Lower lobe of right lung (tissue), 2 donors: ENCODE measurements at places on chromosomes 5 and 9. TPM values are rescaled to one million over a fixed set of nuclear protein-coding genes. Genes with fewer than 3 reads are reported as not detected.

DNA sequence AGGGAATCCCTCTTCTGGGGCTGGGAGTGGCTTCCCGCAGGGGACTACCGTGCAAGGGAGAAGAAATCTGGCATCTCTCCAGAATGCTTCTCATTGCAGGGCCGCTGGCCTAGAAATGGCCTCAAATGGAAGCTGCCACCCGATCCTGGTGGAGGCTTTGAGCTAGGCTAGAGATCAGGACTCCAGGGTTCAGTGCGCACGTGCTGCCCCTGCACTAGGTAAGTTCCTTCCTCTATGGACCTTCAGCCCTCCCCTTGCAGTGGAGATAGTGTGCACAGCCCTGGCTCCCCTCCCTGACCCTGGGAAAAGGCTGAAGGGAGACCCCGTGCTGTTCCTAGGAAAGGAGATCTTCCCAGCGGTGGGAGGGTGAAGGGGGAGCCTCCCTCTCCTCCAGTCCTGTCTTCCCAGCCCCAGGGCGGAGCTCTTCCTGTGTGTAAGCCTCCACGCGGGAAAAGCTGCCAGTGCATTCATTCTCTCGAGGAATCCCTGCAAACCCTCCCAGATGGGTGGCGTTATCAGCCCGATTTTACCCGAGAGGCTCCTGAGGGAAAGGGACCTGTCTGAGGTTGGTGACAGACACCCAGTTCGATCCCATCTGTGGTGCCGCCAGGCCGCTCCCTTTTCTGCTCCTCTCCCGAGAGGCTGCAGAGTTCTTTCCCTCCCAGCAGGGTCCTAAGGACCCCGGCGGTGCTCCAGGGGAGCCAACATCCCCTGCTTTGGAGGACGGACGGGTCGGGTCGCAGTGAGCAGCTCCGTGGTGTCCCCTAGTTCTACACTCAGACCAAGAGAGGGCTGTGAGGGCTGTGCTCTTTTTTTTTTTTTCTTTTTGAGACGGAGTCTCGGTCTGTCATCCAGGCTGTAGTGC is 1.4 kb upstream of the CERCAM start:
- H3K27me3 ChIP-seq, result peaks cover 44% of the 10 kb centered on the region
- no peaks in the 10 kb centered on the region for H3K36me3 ChIP-seq

- no peaks in the 10 kb centered on the region for H3K27me3 ChIP-seq
- H3K27ac ChIP-seq, result no peak overlapping the region
- no peaks in the 10 kb centered on the region for H3K36me3 ChIP-seq
- H3K4me1 ChIP-seq, result no peaks in the 10 kb centered on the region
- DNase-seq, result no peak
Measured at GRCh38 chr5:17679597-17680203, 45.4 kb downstream of the TAF11L14 start.

DNA sequence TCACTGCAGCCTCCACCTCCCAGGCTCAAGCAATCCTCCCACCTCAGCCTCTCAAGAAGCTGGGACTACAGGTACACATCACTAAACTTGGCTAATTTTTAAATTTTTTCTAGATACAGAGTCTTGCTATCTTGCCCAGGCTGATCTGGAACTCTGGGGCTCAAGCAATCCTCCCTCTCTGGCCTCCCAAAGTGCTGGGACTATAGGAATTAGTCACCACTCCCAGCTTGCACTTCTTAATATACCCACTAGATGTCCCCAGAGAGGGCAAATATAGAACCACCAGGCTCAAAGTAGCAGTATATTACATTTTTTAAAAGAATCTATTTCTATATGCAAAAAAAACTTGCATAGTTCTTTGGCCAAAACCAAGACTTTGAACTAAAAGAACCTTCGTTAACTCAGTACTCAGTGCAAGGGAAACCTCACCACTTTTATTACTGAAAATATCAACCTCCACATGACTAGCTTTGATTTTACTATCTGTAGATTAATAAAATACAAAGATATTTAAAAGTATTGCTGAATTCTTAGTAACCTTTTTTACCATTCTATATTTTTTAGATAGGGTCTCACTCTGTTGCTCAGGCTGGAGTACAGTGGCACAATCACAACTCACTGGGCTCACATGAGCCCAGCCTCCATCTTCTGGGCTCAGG is 25.8 kb upstream of the HSD17B3 start:
- no peaks in the 10 kb centered on the region for H3K4me1 ChIP-seq
- H3K36me3 ChIP-seq, result peaks cover 36% of the 10 kb centered on the region
- H3K4me3 ChIP-seq, result no peak overlapping the region
- no peak overlapping the region for H3K27ac ChIP-seq
- DNase-seq, result no peak
- no peaks in the 10 kb centered on the region for H3K27me3 ChIP-seq

DNA sequence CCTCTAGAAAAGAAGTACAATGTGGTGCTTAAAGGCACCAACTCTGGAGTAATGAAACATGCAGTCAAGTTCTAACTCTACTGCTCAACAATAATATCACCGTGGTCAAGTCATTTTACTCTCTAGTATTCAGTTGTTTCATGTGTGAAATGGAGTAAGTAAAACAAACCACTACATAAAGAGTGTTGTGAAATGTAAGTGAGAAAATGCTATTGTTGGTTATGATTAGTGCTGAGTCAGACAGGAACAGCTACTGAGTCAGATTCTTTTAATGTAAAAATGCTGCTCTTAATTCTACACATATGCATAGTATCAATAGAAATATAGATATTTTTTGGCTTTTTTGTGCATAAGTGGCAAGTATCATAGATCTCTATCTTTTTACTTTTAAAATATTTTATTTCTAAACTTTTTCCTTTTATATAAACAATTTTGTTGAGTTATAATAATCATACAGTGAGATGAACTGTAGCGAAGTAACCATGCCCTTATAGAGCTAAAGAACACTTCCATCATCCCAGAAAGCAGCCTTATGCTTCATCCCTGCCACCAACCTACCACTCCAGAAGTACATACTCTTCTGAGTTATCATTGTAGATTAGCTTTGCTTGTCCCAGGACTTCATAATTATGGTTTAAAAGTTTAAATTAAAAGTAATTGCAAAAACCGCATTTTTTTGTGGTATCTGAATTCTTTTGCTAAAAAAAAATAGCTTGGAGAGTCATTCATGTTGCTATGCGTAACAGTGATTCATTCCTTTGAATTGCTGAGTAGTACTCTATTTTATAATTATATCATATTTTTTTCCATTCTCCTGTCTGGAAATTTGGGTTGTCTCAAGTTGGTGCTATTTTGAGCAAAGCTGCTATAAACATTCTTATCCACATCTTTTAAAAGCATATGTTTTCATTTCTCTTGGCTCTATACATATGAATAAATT is 548.2 kb upstream of the CLINT1 start:
- no peak overlapping the region for H3K4me3 ChIP-seq
- H3K36me3 ChIP-seq, result no peaks in the 10 kb centered on the region
- no peak for DNase-seq
- H3K27me3 ChIP-seq, result no peaks in the 10 kb centered on the region

The SH2D3C gene
- total RNA-seq, result 59.4 TPM

The DOLPP1 gene
- 9.5 TPM for total RNA-seq

The MRPS2 gene
- total RNA-seq, result 21.9 TPM

- H3K4me1 ChIP-seq, result no peaks in the 10 kb centered on the region
- no peaks in the 10 kb centered on the region for H3K36me3 ChIP-seq
- DNase-seq, result no peak
- H3K4me3 ChIP-seq, result no peak overlapping the region
Measured at GRCh38 chr5:9787861-9788600, 157.9 kb upstream of the TAS2R1 start.

DNA sequence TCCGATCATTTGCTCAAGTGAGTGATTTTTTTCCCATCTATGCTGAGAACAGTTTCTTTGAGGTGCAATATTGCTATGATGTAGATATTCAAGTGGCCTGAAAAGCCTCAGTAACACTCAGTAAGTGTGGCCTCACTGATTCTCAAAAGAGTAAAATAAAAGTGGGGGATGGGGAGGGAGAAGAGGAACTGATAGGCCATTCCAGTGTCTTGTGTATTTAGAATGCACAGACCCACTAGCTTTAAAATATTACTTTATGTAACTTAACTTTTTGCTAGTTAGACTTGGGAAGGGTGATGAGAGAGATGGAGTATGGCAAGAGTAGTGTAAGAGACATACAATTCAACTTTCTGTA is 79.5 kb upstream of the ZNF608 start:
- no peak for DNase-seq
- no peaks in the 10 kb centered on the region for H3K36me3 ChIP-seq
- peaks cover 9% of the 10 kb centered on the region for H3K4me1 ChIP-seq
- no peak overlapping the region for H3K4me3 ChIP-seq
- no peaks in the 10 kb centered on the region for H3K27me3 ChIP-seq

The PCAT7 gene
- 0.30 TPM for total RNA-seq

DNA sequence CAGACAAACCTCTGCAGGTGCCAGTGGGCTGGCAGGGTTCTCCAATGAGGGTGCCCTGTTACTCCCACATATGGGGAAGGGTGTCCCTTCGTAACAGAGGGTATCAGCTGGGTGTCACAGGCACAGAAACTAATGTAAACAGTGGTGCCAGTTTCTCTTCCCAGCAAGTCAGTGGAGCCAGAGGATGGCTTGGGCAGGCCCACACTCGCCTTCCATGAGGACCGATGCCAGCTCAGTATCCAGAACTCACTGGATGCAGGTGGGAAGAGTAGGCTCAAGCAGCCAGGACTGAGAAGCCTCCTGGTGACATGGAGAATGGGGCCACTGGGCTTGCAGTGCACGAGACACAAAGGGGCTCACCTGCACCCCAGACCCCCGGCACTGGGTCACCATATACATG is 30.4 kb downstream of the FSTL4 start:
- no peak overlapping the region for H3K4me3 ChIP-seq
- DNase-seq, result no peak
- H3K4me1 ChIP-seq, result no peaks in the 10 kb centered on the region
- H3K27me3 ChIP-seq, result no peaks in the 10 kb centered on the region
- H3K27ac ChIP-seq, result no peak overlapping the region

The SNCB gene
- not detected for total RNA-seq

The CCT5 gene
- 116 TPM for total RNA-seq

The IFNA21 gene
- not detected for total RNA-seq

DNA sequence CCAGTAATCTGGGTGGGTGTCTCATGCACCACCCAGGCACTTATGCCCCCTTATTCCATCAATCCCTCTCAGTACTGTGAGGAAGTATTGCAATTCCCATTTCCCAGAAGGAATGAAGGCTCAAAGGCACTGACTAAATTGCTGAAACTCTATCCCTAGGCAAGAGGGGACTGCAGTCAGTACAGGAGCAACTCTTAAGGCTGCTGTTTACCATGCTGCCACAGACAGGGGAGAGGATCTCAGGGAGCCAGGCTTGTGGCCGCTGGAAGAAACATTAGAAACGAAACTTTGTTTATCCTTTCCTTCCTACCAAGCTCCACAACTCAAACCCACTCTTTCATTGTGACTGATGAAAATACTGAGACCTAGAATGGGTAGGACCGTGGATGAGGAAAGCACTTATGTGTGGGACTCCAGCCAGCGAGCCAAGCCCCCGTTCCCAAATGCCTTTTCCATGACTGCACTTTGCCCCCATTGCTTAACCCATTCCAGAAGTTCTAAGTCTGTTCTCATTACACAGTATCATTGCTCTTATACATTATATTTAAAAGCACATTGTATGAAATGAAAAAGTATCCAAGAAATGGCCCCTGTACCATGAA is 54.3 kb downstream of the TLE1 start:
- no peak overlapping the region for H3K4me3 ChIP-seq
- no peaks in the 10 kb centered on the region for H3K27me3 ChIP-seq
- no peak for DNase-seq

The SPATA31E1 gene
- total RNA-seq, result not detected

The KIAA1958 gene
- total RNA-seq, result 14.1 TPM

- DNase-seq, result no peak
- no peaks in the 10 kb centered on the region for H3K4me1 ChIP-seq
- H3K27me3 ChIP-seq, result no peaks in the 10 kb centered on the region
- no peaks in the 10 kb centered on the region for H3K36me3 ChIP-seq
- no peak overlapping the region for H3K4me3 ChIP-seq
- H3K27ac ChIP-seq, result no peak overlapping the region
Measured at GRCh38 chr5:36478646-36479317, 127.6 kb upstream of the SLC1A3 start.

GRCh38 chr9:124626276-124626675 is 119.1 kb upstream of the NR5A1 start:
- H3K36me3 ChIP-seq, result no peaks in the 10 kb centered on the region
- H3K27ac ChIP-seq, result no peak overlapping the region
- no peak for DNase-seq
- no peaks in the 10 kb centered on the region for H3K4me1 ChIP-seq
- no peak overlapping the region for H3K4me3 ChIP-seq

GRCh38 chr5:166399781-166400180 is 1891.7 kb upstream of the WWC1 start:
- no peaks in the 10 kb centered on the region for H3K4me1 ChIP-seq
- H3K4me3 ChIP-seq, result no peak overlapping the region
- H3K27me3 ChIP-seq, result no peaks in the 10 kb centered on the region
- no peaks in the 10 kb centered on the region for H3K36me3 ChIP-seq

DNA sequence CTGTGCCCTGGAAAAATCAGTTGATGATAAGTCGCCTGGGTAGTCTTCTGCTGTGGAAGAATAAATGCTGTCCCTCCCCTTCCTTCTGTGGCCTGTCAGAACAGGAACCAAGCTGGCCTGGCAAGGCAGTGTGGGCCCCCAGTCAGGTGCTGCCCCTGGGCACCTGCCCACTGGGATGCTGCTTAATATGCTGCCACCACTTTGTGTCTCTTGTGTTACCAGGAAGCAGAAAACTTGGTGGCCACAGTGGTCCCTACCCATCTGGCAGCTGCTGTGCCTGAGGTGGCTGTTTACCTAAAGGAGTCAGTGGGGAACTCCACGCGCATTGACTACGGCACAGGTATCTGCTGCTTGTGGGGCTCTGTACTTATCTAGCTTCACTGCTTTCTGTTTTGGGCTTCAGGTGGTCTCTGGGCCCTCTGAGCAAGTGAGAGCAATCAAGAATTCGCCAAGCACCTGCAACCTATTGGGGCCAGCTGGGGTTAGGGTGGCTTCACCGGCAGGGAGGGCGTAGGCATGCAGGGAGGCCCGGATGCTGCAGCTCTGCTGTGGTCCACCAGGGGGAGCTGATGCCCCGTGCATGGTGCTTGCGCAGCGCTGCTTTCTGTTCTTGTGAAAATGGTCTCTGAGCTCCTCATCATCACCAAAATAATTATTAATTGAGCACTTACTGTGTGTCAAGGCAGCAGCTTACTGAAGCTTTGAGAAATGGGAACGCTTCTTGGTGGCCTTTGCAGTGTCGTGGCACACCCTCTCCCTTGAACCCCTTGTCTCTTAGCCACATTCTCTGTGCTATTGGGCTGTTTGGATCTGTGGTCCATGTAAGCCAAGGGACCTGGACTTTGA is 20.3 kb downstream of the PTPA start:
- no peak overlapping the region for H3K4me3 ChIP-seq
- peaks cover 15% of the 10 kb centered on the region for H3K4me1 ChIP-seq
- no peaks in the 10 kb centered on the region for H3K27me3 ChIP-seq
- H3K27ac ChIP-seq, result no peak overlapping the region
- DNase-seq, result peak; percentile 84

The FBLL1 gene
- total RNA-seq, result not detected

The SPINK13 gene
- not detected for total RNA-seq

The INSL6 gene
- not detected for total RNA-seq

- peaks cover 10% of the 10 kb centered on the region for H3K4me1 ChIP-seq
- H3K4me3 ChIP-seq, result no peak overlapping the region
- no peaks in the 10 kb centered on the region for H3K27me3 ChIP-seq
- no peak for DNase-seq
- H3K36me3 ChIP-seq, result no peaks in the 10 kb centered on the region
Measured at GRCh38 chr5:56112526-56113121, 117.9 kb upstream of the IL6ST start.

- no peak overlapping the region for H3K4me3 ChIP-seq
- no peaks in the 10 kb centered on the region for H3K27me3 ChIP-seq
- peaks cover 98% of the 10 kb centered on the region for H3K36me3 ChIP-seq
- H3K4me1 ChIP-seq, result peaks cover 28% of the 10 kb centered on the region
- no peak for DNase-seq
Measured at GRCh38 chr5:7878381-7878873, 9.5 kb downstream of the MTRR start.
